ENCODE measurements at places on chromosomes 2 and 18.

DNA sequence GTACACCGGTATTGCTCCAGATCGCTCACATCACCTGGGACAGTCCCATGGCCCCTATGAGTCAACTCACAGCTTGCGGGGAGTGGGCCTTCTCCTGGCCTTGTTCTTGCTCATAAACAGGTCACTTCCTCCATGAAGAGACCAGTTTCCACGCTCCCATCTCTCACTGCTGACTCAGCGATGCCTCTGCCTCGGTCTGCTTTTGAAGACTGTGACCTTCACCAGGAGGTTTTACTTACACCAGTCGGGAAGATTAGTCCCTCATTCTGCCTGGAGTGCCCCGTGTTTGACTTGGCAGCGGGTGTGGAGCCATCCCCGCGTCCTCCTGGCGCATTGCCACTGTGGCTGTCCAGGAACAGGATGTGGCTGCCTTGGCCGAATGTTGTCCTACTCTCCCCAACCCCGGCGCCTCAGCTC, 159.8 kb downstream of the RHBDD1 start:
- DNase-seq = no peak

- DNase-seq = no peak
Measured at GRCh38 chr2:151851761-151852160, 23.5 kb upstream of the ARL5A start.

- DNase-seq = no peak
Measured at GRCh38 chr2:85889627-85890281, 964 bp upstream of the ST3GAL5 start.

GRCh38 chr2:174753038-174753633, 11.1 kb downstream of the CHRNA1 start:
- DNase-seq = no peak

DNA sequence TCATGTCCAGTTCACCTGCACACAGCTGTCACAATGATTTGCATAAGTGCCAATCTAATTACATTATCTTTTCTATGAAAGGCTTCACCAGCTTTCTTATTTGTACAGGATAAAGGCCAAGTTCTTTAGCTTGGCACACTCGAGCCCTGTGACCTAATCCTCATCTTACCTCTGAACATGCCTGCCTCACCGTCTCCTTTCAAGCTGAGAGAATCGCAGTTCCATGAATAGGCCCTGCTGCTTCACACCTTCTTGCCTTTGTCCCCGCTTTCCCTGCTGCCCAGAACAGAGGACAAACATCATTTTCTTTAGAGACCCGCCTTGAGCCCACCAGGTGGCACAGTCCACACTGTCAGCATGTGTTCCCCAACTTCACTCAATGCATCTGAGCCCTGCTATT, 1094.7 kb downstream of the BCL11A start:
- no peak for DNase-seq

DNA sequence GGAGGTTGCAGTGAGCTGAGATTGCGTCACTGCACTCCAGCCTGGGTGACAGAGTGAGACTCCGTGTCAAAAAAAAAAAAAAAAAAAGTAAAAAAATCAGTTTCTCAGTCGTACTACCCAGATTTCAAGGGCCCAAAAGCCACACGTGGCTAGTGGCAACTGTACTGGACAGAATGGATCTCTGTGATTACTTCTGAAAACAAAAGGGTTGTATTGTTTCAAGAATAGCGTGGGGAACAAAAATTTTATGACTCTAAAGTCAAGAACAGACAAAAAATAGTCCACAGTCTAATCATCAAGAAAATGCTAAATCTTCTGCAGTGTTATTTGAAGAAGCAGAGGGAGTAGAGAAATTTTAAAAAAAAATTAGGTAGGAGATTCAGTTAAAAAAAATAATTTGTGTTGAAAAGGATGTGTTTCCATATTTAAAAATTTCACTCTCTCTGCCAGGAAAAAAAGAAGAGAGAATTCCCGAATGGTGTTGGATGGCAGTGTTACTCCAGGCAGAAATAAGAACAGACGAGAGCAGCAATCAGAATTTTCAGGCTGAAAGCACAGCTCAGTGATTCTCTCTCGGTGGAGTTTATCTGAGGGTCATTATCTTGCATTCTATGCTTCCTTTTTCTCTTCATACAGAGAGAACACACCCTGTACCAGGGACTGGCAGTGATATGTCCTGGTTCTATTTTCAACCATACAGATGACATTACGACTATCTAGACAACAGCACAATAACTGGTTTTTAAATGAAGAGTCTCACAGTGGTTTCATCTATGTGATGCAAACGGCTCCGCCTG, 61.8 kb downstream of the CABYR start:
- DNase-seq = no peak

DNA sequence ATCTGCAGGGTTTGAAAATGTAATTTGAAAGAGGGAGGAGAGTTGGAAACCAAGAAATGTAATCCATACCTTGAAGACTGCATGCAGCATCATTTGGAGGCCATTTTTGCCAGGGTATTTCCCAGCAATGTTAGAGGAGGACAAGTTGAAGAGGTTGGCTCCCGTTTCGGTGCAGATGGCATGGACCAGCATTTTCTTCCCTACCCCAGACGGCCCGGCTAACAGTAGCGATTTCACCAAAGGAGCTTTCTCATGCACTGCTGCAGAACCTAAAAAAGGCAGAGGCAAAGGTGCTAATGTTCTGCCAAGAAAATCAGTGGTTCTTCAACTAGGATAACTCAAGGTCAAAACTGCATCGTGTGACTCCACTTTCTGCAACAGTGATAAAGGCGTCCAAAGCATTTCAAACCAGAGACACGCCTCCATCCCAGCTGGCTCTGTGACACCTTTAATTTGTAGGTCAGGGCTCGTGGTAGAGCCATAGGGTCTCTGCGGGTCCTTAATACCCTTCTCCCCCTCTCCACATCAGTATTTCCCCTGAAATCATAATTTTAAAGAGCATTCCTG, 99.6 kb upstream of the ASB18 start:
- DNase-seq = no peak

DNA sequence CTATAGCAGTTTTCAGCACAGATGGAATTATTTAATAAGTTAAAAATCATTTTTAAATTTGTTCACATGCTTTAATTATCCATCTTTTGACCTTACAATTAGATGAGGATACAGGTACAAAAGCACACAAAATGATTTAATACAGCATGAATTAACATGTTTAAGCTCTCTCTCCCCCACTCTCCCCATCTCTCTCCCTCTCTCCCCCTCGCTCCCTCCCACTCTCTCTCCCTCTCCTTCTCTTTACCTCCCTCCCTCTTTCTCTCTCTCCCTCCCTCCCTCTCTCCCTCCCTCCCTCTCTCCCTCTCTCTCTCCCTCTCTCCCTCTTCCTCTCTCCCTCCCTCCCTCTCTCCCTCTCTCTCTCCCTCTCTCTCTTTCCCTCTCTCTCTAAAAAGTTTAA, 7.6 kb downstream of the NBAS start:
- no peak for DNase-seq

DNA sequence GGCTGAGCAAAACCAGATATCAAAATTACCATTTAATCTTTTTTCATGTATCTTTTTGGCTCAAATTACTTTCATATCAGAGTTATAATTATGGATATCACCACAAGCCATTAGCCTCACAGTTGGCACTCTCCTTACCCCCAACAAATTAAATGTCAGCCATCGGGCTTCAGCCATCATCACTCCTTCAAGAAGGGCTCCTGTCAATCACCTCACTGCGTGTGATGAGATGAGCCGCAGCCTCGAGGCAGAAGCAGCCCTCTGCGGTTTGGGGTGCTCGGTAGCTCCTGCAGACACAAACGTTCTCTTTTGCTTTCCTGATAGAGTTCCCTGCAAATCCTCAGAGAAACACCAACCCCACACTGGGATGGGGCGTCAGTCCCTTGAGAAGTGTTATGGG, 94.1 kb downstream of the DNER start:
- DNase-seq = no peak

- DNase-seq = no peak
Measured at GRCh38 chr2:88377641-88377991, 74.9 kb downstream of the FOXI3 start.

DNA sequence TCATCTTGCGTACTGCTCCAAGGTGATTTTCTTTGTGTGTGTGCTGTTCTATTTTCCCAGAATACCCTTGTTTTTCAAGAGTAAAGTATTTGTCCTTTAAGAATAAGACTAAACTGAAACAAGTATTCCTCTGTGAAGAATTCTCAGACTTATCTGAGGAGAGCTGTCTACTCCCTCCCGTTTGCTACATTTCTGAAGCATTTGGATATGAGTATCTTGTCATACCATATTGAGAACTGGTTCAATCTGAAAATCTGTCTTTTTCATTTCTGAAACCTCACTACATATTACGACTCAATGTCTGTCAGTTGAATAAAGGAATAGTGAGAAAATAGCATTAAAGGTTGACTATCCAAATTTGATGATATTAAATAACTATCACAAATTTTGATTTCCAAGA, 159.4 kb downstream of the PMAIP1 start:
- DNase-seq = no peak

DNA sequence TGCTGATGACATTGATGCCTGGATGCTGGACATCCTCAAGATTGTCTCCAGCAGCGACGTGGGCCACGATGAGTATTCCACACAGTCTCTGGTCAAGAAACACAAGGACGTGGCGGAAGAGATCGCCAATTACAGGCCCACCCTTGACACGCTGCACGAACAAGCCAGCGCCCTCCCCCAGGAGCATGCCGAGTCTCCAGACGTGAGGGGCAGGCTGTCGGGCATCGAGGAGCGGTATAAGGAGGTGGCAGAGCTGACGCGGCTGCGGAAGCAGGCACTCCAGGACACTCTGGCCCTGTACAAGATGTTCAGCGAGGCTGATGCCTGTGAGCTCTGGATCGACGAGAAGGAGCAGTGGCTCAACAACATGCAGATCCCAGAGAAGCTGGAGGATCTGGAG, 94.1 kb upstream of the EML6 start:
- DNase-seq = no peak

- DNase-seq = no peak
Measured at GRCh38 chr2:216665242-216665641, 30.1 kb downstream of the IGFBP5 start.

GRCh38 chr18:22348521-22349316, 69.0 kb downstream of the CTAGE1 start:
- DNase-seq = peak; percentile 68

DNA sequence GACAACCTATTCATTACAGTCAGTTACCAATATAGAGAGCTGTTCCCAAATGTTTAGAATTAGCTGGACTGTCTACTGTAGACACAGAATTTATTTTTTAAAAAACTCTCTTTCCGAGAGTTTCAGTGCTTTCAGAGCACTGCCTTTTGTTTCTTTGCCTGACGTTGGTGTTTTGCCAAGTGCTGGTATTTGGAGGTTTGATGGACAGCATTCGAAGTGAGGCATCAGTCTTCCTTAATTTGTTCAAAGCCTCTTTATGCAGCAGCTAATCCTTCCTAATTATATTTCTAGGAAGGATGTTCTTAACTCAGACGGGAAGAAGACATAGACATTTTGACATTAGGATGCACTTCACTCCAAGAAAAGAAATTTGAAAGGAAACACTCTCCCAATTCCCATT, 83.2 kb downstream of the LTBP1 start:
- no peak for DNase-seq

DNA sequence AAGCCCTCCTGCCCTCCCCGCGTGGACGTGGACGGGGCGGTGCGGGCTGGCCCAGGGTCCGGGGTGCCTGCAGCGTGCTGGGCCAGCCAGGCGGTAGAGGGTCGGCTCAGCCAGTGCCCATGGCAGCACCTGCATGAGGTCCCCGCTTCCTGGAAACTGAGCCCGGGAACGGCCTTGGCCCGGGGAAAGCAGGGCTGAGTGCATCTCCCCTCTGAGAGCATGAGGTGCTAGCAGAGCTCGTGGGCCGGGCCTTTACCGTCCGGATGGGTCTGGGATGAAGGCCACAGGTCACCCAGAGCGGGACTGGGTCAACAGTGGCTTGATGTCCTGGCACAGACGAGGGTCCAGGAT, 39.8 kb downstream of the TSHZ1 start:
- no peak for DNase-seq

DNA sequence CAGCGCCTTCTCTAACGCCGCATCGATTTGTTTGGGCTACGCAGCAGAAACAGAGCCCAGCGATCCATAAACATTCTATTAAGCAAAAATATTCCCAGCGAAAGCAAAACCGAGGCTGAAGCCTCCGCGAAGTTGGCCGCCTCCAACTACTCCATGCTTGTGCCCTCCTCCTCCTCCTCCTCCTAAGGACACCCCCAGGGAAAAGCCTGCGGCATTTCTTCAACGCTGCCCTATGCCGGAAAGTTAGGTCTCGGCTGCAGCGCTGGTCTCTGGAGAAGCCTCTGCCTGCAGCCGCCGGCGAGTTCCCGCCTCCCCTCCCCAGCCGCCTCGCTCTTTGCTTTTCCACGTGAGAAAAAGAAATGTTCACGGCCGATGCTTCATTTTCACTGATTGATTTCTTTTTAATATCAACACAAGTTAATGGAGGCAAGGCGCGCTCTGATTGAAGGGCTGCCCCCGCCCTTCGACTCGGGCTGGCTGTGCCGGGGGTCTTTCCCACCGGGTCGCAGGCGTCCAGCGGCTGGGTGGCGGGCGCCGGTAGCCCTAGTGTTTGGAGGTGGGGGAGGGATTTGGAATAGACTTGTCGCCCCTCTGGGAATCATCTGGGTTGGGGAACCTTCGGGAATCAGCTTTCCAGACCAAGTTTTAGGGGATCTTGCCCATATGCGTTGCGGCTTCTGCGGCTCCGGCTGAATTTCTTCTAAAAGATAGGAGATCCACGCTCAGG, 3.9 kb downstream of the NRP2 start:
- DNase-seq = peak; percentile 52

DNA sequence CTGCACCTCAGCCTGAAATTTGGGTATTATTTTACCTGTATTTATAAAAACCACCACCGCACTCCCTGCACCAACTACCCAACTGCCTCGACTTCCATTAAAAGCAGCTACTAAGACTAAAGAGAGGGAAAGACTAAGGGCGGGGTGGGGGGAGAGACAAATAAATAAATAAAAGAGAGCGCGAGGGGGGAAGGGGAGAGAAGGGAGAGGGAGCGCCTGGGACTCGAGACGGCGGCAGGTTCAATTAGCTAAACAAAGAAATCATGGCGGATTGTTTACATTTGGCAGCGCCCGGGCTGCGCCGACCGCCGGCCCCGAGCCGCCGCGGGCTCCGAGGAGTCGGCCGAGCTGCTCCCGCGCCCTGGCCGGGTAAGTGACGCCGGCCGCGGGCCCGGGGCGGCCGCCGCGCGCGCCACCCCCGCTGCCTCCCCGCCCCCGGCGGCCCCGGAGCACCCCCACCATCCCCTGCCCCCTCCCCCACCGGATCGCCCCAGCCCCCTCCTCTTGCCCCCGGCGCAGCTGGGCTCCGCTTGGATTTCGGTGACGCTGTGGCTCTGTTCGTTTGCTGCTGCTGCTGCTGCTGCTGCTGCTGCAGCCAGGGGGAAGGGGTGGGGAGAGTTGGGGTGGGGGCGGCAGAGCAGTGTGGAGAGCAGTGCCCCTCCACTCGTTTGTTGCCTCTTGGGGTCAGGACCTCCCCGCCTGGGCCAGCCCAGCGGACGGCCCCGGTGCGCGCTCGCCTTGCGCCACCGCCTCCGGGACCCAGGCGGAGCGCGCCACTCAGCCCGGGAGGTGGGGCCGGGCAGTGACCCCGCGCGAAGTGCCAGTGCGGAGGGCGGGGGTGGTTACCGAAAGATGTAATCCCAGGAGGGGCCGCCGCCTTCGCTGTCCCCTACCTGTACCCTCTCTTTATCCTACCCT, 187.2 kb upstream of the FANCL start:
- DNase-seq = peak; percentile 75

- no peak for DNase-seq
Measured at GRCh38 chr2:240702640-240703011, 11.0 kb downstream of the AQP12A start.

Data from nephron progenitor cell (in vitro differentiated cells).